ENCODE measurements at places on chromosomes 3 and 15.

DNA sequence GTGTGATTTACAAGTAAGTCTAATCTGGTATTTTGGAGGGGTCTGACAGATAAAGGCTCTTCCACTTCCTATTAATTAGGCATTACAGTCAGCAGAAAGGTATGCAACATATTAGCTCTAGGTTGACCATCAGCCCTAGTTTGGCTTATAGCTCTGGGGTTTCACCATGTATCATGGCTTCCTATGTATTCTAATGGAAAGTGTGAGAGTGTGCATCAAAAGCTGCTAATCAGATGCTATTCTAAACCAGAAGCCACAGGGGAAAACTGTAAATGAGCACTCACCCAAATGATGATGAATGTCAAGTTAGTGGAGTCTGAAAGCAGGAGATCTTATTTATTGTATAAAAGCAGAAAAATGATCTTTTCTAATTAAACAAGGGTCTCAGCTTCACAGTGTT is 149.2 kb upstream of the MITF start:
- H3K4me3 ChIP-seq: no peak overlapping the region
- no peaks in the 10 kb centered on the region for H3K4me1 ChIP-seq
- H3K27me3 ChIP-seq: no peaks in the 10 kb centered on the region

GRCh38 chr15:100394736-100395440 is 53.1 kb upstream of the ADAMTS17 start:
- no peak overlapping the region for H3K27ac ChIP-seq
- H3K36me3 ChIP-seq: no peaks in the 10 kb centered on the region
- no peaks in the 10 kb centered on the region for H3K27me3 ChIP-seq
- no peaks in the 10 kb centered on the region for H3K4me1 ChIP-seq

GRCh38 chr3:58664611-58665010 is 2.0 kb downstream of the FAM3D start:
- no peaks in the 10 kb centered on the region for H3K36me3 ChIP-seq
- DNase-seq: no peak
- no peak overlapping the region for H3K4me3 ChIP-seq

- DNase-seq: peak; percentile 95
- no peak overlapping the region for H3K27ac ChIP-seq
- no peak overlapping the region for H3K4me3 ChIP-seq
- H3K27me3 ChIP-seq: no peaks in the 10 kb centered on the region
- H3K4me1 ChIP-seq: peaks cover under 1% of the 10 kb centered on the region
These were observed 45.2 kb downstream of the CDCP1 start for GRCh38 chr3:45100981-45101407.
